ENCODE measurements at places on chromosomes 11 and 22. TPM values are rescaled to one million over a fixed set of nuclear protein-coding genes. Genes with fewer than 3 reads are reported as not detected.
A peak's percentile ranks its signal among the peaks of the same experiment; 100 is the strongest.

GRCh38 chr11:130313383-130314183 lies 1.1 kb downstream of the ZBTB44 start:
- H3K27me3 ChIP-seq = no peaks in the 10 kb centered on the region
- no peak for DNase-seq
- H3K27ac ChIP-seq = peak overlapping the region; percentile 72

DNA sequence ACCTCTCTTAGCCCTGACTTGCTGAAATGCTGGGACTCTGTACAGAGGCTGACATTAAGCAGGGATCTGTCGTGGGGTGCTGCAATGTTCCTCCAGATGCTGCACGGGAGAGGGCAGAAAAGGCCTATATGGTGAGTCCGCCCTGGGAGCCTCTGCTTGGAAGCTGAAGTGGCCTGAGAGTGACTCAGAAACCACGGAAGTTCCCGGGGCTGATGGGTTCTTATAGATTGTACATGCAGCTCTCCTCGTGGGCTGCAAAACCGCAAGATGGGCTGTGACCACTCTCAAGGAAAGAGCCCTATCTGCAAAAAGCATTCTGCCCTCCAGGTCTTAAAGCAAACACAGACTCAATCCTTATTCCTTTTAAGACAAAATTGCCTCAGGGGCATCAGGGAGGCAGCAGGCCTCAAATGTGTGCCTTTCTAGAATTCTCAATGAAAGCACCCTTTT lies 5.8 kb upstream of the SLC43A3 start:
- no peak for DNase-seq
- no peaks in the 10 kb centered on the region for H3K4me1 ChIP-seq
- H3K27me3 ChIP-seq = no peaks in the 10 kb centered on the region

- no peaks in the 10 kb centered on the region for H3K4me1 ChIP-seq
- H3K27me3 ChIP-seq = no peaks in the 10 kb centered on the region
- H3K27ac ChIP-seq = no peak overlapping the region
- no peak overlapping the region for H3K4me3 ChIP-seq
- DNase-seq = no peak
Measured at GRCh38 chr11:33214767-33215166, 42.4 kb upstream of the HIPK3 start.

DNA sequence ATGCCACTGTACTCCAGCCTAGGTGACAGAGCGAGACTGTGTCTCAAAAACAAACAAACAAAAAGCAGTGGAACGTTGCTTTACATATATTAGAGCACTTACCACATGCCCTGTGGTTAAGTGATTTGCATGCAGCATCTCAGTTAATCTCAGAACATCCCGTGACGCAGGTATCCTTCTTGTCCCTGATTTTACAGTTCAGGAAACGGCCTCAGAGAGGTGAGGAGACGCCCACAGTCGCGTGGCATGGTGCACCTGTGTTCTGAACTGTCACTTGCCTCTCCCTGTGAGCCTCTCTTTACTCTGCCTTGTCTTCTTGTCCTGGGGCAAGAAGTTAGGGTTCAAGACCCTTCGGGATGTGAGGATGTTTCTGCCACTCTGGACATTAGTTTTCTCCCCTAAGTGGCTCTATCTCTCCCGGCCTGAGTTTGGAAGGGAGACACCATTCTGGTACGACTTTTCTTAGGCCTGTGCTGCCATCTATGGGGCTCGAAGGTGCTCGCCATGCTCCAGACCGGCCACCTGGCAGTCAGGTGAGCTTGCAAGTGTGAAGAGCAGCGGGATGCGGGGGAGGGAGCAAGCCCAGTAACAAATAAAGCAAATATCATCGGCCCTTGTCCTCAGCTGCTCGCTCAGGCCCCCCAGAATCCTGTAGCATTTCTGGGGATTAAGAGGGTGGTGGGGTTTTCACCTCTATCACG lies 25.6 kb downstream of the YWHAH start:
- peaks cover 19% of the 10 kb centered on the region for H3K4me1 ChIP-seq
- H3K36me3 ChIP-seq = no peaks in the 10 kb centered on the region
- peak overlapping the region; percentile 61 for H3K4me3 ChIP-seq
- H3K27me3 ChIP-seq = no peaks in the 10 kb centered on the region

The C2CD3 gene
- 52.7 TPM for total RNA-seq

DNA sequence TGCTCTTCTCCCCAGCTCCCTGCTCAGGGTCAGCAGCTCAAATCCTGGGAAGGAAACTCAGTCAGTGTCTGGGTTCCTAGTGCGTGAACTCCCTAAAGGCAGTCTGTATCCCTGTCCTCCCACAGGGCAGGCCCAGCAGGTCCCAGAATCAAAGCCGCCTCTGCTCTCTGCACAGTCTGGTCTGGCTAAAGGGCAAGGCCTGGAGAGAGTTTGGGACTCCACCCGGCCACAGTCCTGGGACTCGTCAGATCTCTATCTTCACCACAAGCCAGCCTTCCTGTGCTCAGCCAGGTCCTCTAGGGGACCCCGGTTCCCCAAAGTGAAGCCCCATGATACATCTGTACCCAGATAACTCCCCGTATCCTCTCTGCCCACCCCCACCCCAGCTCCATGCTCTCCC lies 56.2 kb upstream of the CSNK2A3 start:
- DNase-seq = no peak
- no peak overlapping the region for H3K4me3 ChIP-seq
- H3K36me3 ChIP-seq = no peaks in the 10 kb centered on the region

- DNase-seq = no peak
- H3K4me3 ChIP-seq = no peak overlapping the region
- no peaks in the 10 kb centered on the region for H3K36me3 ChIP-seq
- H3K27me3 ChIP-seq = no peaks in the 10 kb centered on the region
Measured at GRCh38 chr11:58776891-58777710, 45.4 kb upstream of the GLYAT start.

The ADAMTS15 gene
- total RNA-seq = not detected

GRCh38 chr11:26891501-26891900 lies 102.4 kb upstream of the FIBIN start:
- H3K27ac ChIP-seq = no peak overlapping the region
- no peaks in the 10 kb centered on the region for H3K36me3 ChIP-seq
- H3K4me3 ChIP-seq = no peak overlapping the region

Measured in CD4-positive, alpha-beta memory T cell (primary cell).